ENCODE measurements at places on chromosomes 5 and 9.

DNA sequence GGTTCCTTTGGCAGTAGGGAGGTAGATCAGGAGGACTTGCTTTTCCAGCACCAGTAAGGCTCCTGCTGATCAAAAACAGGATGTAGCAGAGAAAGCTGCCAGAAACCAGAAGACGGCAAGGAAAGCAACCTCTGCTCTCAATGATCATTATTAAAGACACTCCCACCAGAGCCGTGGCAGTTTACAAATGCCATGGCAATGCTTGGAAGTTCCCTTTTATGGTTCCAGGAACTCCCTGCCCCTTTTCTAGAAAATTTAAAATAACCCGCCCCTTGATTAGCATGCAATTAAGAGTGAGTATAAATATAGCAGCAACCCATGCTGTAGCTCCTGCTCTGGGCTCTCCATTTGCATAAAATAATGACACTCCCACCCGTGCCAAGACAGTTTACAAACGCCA is 16.1 kb downstream of the EQTN start:
- no peak for DNase-seq

- DNase-seq = no peak
Measured at GRCh38 chr9:86892576-86892975, 54.7 kb downstream of the GAS1 start.

GRCh38 chr5:122430319-122430586 is 118.2 kb downstream of the SNCAIP start:
- DNase-seq = no peak

DNA sequence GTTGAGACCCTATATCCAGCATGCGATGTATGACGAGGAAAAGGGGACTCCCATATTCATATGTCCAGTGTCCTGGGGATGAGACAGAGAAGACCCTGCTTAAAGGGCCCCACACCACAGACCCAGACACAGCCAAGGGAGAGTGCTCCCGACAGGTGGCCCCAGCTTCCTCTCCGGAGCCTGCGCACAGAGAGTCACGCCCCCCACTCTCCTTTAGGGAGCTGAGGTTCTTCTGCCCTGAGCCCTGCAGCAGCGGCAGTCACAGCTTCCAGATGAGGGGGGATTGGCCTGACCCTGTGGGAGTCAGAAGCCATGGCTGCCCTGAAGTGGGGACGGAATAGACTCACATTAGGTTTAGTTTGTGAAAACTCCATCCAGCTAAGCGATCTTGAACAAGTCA is 17.1 kb downstream of the BTNL3 start:
- DNase-seq = no peak

GRCh38 chr5:92613546-92613945 is 967.5 kb downstream of the NR2F1-AS1 start:
- DNase-seq = no peak

DNA sequence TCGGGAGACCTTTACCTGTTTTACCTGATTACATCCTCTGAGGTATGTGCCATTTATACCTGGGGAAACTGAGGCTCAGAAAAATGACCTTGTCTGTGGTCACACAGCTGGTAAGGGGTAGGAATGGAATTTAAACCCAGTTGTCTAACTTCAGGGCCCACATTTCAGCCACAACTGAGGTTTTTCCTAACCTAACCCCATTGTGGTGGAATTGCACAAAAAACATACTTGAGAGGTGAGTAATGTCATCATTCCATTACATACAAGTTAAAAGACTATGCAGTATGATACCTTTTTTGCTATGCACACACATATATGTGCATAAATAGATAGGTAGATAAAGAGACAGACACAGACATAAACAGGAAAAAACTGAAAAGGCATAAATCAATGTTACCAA is 14.1 kb downstream of the FGF1 start:
- DNase-seq = no peak

- DNase-seq = no peak
Measured at GRCh38 chr9:16348531-16348930, 521.9 kb downstream of the BNC2 start.

GRCh38 chr9:106587042-106587441 is 275.9 kb upstream of the ZNF462 start:
- DNase-seq = no peak

DNA sequence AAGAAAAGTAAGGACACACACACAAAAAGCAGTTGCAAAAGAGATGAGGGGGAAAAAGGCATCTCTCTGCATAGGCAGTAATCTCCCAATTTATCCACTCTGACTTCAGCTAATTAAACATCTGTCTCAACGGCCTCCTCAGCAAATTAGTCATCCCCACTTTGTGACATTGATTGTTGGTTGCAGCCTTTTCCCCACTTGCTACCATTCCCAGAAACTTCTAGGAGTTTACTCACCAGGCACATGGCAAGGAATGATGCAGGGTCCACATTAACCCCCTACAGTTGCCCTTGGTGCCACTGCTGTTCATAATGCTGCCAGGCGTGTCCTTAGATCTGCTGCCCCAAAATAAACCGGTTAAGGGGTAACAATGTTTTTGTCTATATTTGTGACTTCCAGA is 174.6 kb downstream of the MAPKAP1 start:
- no peak for DNase-seq

DNA sequence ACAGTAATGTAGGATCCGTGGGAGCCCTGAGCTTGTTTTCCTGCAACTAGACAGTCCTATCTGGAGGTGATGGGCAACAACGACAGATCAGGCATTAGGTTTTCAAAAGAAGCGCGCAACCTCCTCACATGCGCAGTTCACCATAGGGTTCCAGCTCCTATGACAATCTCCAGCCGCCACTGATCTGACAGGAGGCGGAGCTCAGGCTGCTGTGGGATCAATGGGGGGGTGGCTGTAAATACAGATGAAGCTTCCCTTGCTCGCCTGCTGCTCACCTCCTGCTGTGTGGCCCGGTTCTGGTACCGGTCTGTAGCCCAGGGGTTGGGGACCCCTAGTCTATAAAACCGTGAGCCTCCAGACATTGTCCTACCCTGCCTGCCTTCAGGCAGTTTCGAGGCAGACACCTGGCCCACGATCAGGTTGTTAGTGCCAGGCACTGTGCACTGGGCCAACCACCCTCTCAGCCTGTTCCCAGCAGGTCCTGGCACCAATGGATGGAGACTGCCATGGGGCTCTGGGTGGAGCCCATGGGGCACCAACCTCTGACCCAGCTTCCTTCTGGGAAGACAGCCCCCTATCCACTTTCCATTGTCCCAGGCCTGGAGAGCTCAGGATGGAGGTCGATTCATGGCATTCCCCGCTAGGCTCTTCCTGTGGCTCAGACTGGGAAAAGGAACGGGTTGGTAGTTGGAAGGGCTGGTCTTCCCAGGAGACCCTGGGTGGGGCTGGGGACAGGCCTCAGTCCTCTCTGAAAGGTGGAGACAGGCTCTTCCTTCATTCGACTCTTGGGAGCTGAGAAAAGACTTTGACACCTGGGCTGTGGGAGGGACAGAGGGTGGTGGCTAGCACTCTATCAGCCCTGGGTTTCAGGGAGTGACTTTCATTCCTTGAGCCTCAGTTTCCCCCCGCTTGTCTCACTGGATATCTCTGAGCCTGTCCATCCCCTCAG is 1.7 kb downstream of the ENDOG start:
- peak; percentile 31 for DNase-seq

DNA sequence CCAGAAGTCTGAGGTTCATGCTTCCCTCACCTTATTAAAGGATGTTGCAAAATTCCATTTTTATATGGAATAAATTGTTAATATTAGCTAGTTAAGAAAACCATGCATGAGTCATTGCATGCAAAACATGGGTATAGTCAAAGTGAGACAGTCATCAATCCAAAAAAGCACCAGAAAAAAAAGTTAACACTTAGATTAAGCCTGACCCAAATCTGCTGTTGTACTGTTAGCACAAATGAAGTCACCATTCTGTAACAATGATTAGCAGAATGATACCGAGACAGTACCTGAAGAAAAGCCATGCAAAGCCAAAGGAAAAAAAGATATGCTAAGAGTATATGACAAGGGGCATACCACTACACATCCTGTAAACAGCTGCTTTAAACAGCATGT is 49.5 kb downstream of the PKD2L2 start:
- no peak for DNase-seq

GRCh38 chr5:10133830-10134229 is 115.9 kb downstream of the ATPSCKMT start:
- no peak for DNase-seq

- DNase-seq = no peak
Measured at GRCh38 chr5:59390074-59390659, 503.4 kb downstream of the PDE4D start.

DNA sequence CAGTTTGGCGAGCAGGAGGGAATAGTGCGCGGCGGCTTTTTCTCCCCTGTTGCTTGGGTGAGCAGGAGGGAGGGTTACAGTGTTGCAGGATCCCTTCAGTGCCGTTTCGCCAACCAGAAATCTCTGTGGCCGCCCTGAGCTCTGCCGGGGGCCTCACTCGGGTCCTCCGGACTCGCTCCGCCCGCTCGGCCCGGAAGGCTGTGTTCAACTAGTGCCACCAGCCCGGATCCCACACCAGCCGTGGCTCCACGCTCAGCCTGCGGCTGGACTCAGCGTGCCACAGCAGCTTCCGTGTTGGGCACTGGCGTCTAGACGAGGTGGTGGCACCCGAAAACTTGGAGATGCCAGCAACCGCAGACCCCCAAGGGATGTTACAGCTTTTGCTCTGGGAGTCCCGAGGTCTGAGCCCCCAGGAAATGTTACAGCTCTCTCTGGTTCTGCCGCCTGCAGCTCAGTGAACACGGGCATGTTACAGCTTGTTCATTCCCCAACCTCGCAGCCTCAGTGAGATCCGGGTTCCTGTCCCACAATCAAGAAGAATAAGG is 16.0 kb upstream of the OR13C9 start:
- DNase-seq = no peak

GRCh38 chr5:2193542-2194235 is 311.0 kb upstream of the IRX4 start:
- DNase-seq = no peak

DNA sequence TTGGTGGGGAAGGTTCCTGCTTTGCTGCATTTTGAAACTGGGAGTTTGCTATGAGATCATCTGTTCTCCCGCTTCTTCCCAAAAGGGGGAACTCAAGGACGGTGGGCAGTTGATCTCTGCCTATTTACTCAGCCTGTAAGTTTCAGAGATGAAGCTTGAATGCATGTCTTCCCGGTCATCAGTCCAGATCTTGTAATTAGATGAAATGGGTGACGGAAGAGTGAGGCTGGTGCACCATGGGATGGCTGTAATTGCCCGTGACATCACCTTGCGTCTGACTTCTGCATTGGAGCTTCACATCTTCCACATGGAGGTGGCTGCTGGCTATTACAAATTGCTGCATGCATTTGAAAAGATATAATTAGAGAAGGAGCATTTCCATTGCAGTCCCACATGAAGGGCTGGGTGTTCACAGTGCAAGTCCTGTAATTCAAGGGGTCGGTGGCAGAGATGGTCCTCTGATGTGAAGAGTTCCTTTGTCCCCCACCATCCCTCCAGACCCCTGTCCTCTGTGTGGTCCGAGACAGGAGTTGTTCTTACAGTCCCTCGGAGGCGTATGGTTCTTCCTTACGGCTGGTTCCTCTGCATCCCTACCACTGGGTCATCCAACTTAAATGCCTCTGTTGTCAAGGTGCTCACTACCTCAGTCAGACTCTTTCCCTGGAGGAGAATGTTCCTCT is 72.9 kb downstream of the ZNF618 start:
- no peak for DNase-seq

DNA sequence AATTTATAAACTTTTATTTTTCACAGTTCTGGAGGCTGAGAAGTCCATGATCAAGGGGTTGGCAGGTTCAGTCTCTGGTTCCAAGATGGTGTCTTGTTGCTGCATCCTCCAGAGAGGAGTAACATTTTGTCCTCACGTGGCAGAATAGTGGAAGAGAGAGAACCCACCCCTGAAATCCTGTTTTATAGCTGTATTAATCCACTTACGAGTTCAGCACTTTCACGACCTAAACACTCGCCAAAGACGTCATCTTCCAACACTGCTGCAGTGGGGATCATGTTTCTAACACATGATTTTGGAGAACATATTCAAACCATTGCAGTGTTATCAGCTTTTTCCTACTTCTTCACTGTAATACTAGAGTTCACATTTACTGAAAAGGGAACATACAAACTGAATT is 233.0 kb upstream of the ATP10B start:
- DNase-seq = no peak

DNA sequence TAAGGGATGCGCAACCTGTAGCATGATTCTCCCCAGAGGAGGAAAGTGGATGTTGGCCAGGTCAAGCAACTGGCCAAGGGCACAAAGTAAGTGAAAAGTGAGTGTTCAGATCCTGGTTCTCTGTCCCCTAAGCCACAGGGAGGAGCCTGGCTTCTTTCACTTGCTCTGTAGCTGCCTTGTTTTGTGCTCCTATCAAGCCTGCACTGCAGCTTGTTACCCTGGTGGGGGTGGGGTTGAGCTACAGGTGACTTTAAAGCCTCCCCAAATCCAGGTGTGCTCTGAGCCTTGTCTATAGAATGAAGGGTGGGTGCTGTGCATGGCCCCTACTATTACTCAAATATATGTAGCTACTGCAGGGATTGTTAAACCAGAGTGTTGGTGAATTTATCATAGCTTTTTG is 32.9 kb downstream of the RALGPS1 start:
- DNase-seq = no peak

- DNase-seq = no peak
Measured at GRCh38 chr9:108077556-108077955, 588.0 kb upstream of the KLF4 start.

- no peak for DNase-seq
Measured at GRCh38 chr9:6113312-6113711, 97.9 kb upstream of the RANBP6 start.

DNA sequence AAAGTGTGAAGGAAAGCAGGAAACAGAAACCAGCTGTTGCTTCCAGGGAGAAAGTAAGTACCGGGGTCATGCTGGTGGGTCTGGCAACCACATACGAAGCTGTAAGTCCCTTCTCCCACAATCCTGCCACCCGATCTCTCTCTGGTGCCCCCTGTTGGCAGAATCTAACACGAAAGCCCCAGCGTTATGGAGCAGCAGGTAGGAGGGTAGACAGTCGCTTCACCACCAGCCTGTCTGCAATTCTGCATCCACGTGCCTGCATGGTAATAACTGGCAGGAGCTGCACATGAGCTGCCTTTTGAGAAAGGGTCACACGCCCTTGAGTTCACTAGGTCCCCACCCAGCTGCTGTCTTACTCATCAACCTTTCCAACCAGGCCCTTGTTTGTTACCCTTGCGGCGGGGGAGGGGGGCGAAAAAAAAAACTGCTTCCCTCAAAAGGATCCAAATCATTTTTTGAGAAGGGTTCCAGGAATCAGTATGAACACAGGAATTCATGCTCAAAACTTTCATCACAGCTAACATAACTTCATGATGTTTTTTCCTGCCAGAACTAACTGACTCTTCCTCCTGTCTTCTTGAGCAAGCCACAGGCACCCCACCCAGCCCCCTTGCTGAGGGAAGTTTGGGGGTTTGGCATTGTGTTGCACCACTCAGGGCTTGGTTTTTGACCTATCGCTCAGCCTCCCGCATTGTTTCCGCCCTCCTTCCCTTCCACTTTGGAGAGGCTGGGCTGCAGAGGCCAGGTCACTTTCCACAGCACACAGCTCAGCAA is 19.6 kb upstream of the TMEM252 start:
- no peak for DNase-seq

All from occipital lobe (tissue), 3 donors.